ENCODE measurements at places on chromosomes 2 and 18.

- DNase-seq: no peak
These were observed 79.6 kb upstream of the NYAP2 start for GRCh38 chr2:225319872-225320271.

DNA sequence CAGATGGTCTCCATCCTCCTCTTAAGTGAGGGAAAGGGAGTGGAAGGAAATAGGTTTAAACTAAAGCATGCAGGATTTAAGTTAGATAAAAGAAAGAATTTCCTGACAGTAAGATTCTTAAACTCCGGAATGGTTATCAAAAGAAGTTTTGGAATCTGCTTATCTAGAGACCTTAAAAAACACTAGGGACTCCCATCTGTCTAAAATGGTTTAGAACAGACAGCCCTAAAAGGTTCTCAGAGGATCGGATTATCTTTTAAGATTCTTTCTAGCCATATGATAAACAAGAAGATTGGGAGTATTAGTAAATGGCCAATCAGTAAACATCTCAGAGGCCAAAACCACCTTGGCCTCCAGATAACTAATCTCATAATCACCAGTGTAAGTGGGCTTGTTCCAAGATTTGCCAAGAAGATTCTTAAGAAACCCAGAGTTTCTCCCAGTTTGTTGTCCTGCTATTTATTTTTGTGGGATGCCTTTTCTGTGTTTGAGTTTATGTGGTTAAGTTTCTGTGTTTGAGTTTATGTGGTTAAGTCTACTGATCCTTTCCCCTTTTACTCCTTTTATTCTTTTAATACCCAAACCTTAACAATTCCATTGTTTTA is 314.9 kb upstream of the NRP2 start:
- DNase-seq: no peak

GRCh38 chr2:142874293-142874814 is 3.1 kb upstream of the KYNU start:
- DNase-seq: no peak

DNA sequence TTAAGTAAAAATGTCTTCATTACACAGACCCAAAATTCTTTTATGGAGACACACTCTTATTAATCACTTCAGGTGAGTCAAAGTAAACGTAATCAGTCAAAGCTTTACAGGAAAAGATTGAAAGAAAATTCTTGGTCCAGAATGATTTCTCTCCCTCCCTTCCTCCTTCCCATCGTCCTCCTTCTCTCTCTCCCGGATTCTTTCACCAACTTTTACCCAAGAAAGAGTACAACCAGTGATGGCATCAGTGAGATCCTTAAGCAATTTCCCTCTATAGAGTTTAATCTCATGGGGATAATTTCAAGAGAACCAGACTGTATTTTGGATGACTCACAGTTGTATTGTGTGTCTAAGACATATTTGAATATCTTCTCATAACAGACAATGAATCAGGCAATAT is 258.1 kb downstream of the ALK start:
- no peak for DNase-seq

DNA sequence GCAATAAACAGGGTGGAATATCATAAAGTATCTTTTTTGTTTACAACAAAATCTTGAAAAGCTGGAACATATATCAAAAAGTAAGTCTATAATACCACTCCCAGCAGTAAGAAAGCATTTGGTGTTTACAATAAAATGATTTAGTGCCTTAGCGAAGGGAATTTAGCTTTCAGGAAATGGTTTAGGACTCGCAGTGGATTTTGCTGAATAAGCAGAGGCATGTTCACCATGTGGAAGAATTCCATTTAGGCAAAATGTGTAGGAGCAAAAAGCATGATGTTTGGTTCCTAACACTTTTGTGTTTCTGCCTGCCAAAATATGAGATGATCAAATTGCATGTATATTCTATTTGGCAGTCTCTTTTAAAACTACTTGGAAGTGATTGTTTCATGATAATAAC is 163.6 kb downstream of the AGPS start:
- no peak for DNase-seq

All from H1 (cell line).